ENCODE measurements at places on chromosomes 5 and 9.

DNA sequence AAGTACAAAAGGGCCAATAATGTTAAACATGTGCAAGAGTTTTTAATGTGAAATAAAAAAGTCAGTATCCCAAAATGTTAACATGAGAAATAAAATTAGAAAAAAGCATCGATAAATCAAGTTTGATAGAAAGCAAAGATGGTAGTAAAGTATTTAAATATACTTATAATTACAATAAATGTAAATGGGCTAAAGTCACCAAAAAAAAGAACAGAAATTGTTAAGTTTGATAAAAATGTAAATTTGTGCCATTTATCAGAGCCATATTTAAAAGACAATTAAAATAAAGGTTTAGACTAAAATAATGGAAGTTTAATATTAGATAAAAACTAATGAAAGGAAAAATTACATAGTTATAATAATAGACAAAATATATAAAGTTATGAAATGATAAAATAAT lies 500.5 kb downstream of the TMEM232 start:
- DNase-seq, result no peak

DNA sequence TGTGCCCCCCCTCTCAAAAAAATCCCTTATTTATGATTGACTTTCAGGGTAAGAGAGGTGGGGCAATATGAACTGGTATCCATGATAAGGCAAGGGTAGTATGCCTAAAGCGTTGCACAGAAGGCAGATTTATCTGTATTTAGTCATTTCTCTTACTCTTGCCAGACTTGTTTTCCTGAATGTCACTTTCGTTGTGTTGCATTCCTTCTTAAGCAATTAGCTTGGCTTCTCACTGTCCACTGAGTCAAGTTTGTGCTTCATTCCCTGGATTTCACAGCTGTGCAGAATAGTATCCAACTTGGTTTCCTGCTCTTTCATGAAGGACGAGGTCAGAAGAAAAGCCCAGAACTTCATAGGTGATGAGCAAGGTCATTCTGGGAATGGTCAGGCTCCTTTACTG lies 301.5 kb upstream of the ACTBL2 start:
- no peak for DNase-seq

GRCh38 chr9:90070056-90070455 lies 465.2 kb downstream of the GADD45G start:
- DNase-seq, result no peak

DNA sequence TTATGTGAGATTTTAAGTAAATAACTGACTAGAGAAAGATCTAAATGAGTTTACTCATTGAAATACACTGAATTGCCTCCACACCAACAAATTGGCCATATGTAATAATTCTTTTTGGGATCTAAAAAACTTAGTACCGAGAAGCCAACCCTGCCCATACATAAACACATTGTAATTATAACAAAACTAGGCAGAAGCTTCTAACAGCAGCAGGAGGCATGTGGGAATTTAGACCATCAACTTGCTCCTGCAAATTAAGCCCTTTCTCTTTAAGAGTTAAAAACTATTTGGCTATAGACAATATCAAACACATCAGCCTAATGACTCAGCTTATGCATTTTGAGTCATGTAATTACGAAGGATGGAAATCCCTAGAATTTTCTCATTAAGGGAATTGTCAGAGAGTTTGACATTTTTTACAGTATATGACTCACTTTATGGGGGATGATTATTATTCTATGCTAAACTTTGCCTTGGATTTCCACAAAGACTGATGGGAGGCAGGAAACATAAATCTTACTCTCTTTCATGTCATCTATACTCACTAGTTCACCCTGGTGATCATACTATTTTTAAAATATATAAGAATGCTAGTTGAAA lies 1.0 kb downstream of the IL7R start:
- no peak for DNase-seq

DNA sequence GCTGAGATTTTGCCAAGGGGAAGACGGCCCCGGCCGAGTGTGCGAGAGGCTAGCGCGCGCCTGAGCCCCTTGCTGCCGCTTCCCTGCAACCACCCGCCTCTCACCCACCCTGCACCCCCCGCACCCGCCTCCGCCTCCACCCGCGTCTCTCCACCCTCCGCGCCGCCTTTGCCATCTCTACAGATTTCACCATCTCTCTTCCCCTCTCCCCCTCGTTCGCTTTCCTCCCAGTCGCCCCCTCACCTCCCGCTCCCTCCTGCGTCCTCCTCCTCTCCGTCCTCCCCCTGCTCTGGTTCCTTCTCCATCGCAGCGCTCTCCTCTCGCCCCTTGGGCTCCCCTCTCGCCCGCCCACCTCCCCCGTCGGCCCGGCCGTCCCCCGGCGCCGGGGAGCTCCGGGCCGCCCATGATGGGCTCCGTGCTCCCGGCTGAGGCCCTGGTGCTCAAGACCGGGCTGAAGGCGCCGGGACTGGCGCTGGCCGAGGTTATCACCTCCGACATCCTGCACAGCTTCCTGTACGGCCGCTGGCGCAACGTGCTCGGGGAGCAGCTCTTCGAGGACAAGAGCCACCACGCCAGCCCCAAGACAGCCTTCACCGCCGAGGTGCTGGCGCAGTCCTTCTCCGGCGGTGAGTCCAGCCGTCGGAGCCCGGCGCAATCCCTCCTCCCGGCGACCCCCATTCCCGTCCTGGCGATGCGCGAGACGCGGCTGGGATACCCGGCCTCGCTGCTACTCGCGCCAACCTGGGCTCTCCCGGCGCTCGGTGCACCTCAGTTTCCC lies at the start of gene PRDM12:
Gene PRDM12, plus strand, starts transcription at position 344 of the 778 bp plus-strand sequence. Its CDS starts 60 bp downstream, at position 404.
- no peak for DNase-seq

- peak; percentile 65 for DNase-seq
Measured at GRCh38 chr9:132409828-132410528, at the start of gene CFAP77. TSS of gene CFAP77 (plus strand) at chr9:132410211. CDS start at chr9:132410272, 61 bp downstream.

DNA sequence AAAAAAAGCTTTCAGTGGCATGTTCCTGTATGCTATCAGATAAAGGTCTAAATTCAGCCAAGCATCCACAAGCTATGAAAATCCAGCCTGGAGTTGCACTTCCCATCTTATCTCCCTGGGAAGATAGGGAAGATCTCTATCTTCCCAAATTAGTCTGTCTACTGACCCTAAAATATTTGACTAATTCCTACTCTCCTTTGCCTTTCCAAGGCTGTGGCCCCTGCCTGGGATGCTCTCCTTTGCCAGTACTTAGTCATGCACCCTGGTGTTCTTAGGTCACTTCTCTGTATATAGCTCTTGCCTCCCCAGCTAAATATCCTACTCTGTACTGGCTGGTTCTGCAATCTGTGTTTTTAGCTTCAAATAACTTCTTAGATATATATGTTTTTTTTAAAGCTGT lies 44.0 kb upstream of the PLPP1 start:
- DNase-seq, result no peak

GRCh38 chr5:16565118-16565517 lies 51.7 kb downstream of the RETREG1 start:
- DNase-seq, result no peak

DNA sequence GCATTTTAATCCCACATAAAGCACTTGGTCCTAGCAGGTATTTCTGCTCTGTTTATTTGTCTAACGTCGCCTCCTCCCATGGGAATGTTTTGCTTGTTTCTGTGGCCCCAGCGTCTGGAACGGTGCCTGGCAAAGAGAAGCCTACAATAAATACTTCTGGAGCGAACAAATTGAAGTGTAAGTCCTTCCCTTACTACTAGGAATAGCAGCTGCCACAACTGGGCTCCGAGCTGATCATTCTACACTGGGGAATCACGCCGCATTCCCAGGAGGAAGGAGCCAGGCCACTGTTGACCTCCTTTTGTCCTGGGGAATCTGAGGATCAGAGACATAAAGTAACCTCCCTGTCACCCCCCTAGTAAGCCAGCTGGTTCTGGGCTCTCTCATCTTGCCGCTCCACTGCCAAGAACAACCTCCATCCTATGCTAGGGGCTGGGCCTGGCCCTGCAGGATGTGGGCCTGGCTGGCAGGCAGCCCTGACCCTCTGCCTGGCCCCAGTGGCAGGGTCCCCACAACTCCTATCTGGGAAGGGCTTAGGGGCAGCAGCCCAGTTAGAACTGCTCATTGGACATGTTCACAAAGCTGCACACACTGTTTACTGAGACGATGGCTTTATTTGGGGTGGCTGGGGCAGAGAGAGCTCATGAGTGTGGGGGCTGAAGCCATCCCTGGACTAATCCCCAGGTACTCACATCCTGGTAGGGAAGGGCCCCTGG lies 82.8 kb downstream of the GTF3C4 start:
- peak; percentile 41 for DNase-seq
